ENCODE measurements at places on chromosomes 2 and 18.

DNA sequence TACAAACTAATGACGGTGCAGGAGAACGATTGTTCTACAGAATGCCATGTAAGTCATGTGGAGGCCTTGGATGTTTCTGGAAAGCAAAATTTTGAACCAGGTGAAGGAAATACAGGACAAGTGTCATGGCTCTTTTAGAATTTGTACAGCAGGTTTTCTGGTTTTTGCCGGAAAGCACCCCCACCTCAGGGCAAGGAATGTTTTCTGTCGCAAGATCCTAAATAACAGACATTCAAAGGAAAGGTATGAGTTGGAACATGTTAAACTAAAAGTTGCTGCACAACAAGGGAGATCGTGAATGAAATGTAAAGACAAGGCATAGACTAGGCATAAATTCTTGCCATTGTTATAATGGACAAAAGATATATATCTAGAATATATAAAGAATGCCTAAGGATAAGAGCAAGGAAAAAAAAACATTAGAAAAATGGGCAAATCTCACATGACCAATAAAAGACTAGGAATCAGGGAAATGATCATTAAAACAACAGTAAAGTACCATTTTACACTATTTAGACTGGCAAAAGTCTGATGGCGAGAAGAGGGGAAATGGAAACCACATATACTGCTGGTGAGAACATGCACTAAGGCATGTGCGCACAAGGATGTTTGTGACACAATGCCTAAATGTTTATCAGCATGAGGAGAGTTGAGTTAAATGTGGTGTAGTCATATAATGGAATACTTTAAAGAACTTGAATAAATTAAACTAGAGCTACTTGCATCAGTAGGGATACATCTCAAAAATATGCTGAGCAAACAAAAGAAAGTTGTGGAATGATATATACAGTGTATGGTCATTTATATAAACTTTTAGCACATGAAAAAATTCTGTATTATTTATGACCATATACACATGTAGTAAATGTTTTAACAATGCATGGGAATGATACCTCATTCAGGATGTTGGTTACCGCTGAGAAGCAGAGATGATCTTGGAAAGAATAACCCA, 127.0 kb downstream of the EML6 start:
- no peak for DNase-seq

- peak; percentile 42 for DNase-seq
Measured at GRCh38 chr2:172095146-172095904, 7.4 kb downstream of the DLX2 start.

GRCh38 chr2:239519089-239519920, 118.5 kb upstream of the HDAC4 start:
- DNase-seq, result no peak

DNA sequence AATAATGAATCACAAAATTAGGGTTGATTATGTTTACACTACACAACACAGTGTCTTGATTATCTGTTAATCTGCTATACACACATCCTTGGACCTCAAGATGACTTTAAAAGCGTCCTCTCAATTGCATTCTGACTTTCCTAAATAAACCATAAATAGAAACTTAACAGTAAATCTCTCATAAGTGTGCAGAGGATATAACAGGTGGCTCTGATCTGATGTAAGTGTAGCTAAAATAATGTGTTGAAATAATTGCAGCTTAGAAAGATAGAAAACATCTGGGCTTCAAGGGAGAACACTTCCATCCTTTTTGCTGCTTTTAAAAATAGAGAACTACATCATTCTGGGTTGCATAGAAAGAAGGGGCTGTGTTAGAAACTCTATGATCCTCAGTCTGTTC, 78.4 kb upstream of the EFEMP1 start:
- DNase-seq, result no peak

DNA sequence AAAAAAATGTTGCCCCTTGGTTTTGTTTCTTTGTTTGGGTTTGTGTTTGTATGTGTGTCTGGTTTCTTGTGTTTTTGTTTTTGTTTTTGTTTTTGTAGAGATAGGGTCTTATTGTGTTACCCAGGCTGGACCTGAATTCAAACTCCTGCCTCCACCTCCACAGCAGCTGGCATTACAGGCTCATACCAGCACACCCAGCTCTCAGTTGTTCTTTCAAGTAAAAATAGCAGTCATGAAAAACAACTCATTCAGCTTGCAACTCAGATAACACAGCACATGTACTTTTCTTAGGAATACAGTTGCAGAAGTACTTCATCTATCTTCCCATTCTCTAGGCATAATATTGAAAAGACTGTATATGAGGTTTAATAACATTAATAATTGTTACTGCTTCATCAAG, 37.0 kb downstream of the ZC3H8 start:
- no peak for DNase-seq
